NCI-H510A (cell line): ENCODE measurements at places on chromosomes 6 and 20.

- DNase-seq = no peak
Observed at GRCh38 chr6:16438718-16439591, 200.6 kb downstream of the GMPR start.

DNA sequence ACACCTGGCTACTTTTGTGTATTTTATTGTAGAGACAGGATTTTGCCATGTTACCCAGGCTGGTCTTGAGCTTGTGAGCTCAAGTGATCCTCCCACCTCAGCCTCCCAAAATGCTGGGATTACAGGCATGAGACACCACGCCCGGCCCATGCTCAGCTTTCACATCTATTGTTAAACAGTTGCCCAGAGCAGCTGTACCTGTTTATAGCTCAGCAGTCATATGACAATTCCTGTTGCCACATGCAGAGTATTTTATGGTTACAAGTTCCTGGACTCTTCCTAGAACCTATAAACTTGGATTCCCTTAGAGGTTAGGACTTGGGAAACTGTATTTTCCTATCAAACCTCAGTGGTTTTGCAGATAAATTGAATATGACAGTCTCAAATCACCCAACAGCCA lies 188.3 kb upstream of the KCNG1 start:
- DNase-seq = no peak

GRCh38 chr6:23465912-23466311 lies 660.1 kb upstream of the NRSN1 start:
- DNase-seq = no peak

- no peak for DNase-seq
Observed at GRCh38 chr6:2971420-2972218, at the start of gene SERPINB6. TSS of gene SERPINB6 (minus strand) at chr6:2971567. CDS start at chr6:2959332, 12,235 bp downstream.

DNA sequence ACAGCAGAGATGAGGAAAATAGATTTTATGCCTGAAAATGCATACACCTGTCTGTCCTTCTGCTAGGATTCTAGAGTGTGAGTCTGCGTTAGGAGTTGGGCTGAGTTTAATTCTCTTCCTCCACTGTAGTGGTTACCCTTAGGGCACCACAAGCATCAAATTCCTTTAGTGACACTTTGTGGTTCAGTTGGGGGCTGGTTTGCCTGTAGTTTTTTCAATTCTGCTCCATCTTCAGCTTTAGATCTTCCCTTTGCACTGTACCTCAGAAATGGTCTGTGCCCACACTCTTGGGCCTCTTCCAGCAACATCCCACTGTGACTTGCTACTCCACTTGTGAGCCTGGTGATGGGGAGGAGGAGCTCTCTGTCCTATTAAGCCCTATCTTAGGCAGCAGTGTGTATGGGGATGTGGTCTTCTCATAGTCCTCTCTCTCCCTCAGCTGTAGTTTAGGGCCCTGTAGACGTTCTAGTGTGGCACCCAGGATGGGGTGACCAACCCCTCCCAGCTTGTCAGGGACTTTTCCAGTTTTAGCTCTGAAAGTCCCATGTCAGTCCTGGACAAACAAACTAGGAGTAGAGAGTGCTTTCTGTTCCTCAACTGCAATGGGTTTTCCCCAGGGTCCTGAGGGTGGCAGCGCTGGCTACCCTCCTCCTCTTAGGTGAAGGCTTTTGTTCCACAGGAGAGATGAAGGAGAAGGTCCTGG lies 19.7 kb upstream of the OGFRL1 start:
- DNase-seq = no peak

DNA sequence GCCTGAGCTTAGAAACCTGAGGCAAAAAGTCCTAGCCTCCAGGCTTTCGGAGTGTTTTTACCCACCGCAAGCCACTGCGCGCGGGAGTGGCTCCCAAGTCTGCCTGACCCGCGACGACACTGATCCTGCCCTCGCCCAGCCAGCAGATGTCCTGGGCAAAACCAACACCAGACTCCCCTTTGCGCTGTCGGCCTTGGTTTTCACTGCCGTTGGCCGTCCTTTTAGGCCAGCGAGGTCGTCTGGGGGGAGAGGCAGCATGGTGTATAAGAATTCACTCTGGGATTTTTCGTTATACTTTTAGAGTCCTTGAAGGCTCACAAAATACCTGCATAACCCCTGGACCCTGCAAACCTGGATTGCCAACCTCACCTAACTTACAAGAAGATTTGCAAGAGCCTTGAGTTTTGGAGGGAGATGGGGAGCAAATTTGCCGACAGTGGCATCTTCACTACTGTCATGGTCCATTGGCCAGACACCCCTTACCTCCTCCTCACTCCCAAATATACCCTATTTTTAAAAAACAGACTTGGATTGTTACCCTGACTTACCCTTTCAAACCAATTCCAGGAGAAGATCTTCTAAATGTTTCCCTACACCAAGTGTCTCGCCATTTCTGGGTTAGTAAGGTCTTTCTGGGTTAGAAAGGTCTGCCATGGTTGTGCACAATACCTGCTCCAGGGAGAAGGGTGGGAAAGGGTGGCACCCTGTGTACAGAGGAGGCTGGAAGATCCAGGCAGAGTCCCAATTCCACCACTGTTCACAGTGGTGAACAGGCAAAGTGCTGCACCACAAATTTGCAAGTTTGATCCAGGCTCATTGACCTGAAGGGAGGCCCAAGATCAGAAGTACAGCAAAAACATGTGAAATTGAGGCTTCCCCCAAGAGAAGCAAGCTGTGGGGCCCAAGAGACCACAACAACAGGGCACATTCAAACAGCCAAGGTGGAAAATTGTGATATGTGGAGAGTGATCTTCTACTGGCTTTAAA lies 4.4 kb downstream of the FOXA2 start:
- DNase-seq = no peak

- no peak for DNase-seq
Observed at GRCh38 chr6:106370639-106371038, 10.1 kb downstream of the CRYBG1 start.

GRCh38 chr20:9867196-9867980 lies 28.5 kb upstream of the PAK5 start:
- DNase-seq = no peak
